Ovary (tissue), 10 donors: ENCODE measurements at places on chromosomes 13 and 19. TPM values are rescaled to one million over a fixed set of nuclear protein-coding genes. Genes with fewer than 3 reads are reported as not detected.

PSG6 gene
- total RNA-seq, result not detected

RUBCNL gene
- total RNA-seq, result 2.0 TPM

MIA gene
- total RNA-seq, result 1.7 TPM

ATP4B gene
- not detected for total RNA-seq

KLK15 gene
- total RNA-seq, result not detected

GPC6 gene
- 21.9 TPM for total RNA-seq

SHISA2 gene
- total RNA-seq, result 0.61 TPM

ENOX1 gene
- 13.1 TPM for total RNA-seq

SIAH3 gene
- 0.18 TPM for total RNA-seq

- H3K4me3 ChIP-seq, result no peak overlapping the region
- H3K27ac ChIP-seq, result no peak overlapping the region
- no peaks in the 10 kb centered on the region for H3K27me3 ChIP-seq
- H3K36me3 ChIP-seq, result no peaks in the 10 kb centered on the region
Measured at GRCh38 chr13:37118016-37118415, 12.6 kb upstream of the CSNK1A1L start.

DNA sequence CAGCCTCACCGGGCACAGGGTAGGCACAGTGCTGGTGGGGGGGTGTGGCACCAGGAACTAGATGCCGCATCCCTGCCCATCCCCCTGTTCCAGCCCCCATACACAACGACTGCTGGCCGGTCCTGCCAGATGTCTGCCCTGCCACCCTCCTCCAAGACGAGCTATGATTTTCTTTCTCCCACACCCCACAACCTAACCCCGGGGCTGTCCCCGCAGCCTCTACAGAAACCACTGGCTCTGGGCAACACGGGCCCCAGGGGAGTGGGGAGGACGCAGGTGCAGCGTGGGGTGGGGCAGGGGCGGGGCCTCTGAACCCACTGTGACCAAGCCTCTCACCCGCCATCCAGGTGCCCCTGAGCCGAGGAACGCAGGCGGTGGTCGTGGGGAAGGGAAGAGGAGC lies 15.5 kb downstream of the PGLS start:
- H3K27me3 ChIP-seq, result no peaks in the 10 kb centered on the region
- no peak for DNase-seq
- H3K36me3 ChIP-seq, result no peaks in the 10 kb centered on the region
- H3K27ac ChIP-seq, result no peak overlapping the region

DNA sequence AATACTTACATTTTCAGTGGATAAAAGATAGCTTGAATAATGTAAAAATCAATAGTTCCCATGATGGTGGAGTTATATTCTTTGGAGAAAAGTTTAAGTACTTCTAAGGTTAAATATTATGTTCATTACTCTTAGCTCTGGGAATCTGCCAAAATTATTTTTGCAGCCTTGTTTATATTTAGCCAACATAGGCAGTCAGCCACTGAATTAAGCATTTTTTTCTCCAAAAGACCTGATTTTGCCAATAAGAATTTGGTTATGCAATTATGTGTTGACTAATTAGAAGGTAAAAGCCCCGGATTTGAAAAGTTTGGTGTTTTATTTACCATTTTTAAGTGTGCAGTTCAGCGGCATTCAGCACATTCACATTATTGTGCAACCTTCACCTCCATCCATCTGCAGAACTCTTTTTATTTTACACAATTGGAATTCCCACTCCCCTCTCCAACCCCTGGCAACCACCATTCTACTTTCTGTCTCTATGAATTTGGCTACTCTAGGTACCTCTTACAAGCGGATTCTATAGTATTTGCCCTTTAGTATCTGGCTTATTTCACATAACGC lies 90.1 kb upstream of the C1QTNF9B start:
- no peak overlapping the region for H3K27ac ChIP-seq
- no peaks in the 10 kb centered on the region for H3K4me1 ChIP-seq
- no peaks in the 10 kb centered on the region for H3K27me3 ChIP-seq
- DNase-seq, result no peak

DNA sequence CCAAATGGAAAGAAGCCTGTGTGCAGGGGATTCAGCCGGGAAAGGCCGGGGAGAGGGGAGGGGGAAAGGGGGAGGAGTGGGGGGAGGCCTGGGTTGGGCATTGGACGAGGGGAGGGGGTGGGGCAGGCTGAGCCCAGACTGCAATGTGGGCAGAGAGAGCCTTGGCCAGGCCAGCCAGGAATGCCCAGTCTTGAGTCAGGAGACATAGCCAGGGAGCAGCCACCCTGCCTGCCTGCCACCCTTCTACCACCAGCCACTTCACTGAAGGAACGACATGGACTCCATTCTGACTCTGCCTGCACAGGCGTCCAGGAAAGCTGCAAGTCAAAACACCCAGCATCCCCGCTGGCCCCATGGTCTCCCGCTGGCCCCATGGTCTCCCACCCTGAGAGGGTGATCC lies 498 bp downstream of the PROZ start:
- H3K27me3 ChIP-seq, result no peaks in the 10 kb centered on the region
- H3K4me1 ChIP-seq, result no peaks in the 10 kb centered on the region
- no peak overlapping the region for H3K4me3 ChIP-seq

DNA sequence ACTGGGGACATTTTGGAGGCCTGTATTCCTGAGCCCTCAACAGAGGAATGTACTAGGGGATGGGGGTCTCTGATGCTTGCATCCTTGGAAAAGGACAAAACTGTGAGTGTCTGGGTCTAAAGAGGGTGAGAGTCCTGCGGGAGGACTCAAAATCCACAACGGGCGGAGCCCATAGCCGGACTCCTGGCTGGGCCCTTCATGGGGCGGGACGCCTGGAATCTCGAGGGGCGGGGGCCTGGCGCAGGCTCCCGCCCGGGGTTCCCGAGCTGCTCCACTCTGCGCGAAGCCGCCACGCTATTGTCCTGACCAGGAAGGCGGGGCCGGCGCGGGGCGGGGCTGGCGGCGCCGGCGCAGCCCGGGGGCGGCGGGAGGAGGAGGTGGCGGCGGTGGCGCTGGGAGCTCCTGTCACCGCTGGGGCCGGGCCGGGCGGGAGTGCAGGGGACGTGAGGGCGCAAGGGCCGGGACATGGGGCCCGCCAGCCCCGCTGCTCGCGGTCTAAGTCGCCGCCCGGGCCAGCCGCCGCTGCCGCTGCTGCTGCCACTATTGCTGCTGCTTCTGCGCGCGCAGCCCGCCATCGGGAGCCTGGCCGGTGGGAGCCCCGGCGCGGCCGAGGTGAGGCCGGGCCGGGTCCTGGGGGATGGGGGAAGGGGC lies at the start of gene APLP1:
Gene APLP1 (plus strand): TSS at position 403 of the 651 bp plus-strand sequence. CDS start 63 bp downstream, at position 466.
- H3K4me1 ChIP-seq, result peaks cover 8% of the 10 kb centered on the region
- no peak within 1 kb of the TSS for H3K27ac ChIP-seq
- H3K4me3 ChIP-seq, result peak within 1 kb of the TSS; percentile 7
- no peaks in the 10 kb centered on the region for H3K36me3 ChIP-seq
- no peaks in the 10 kb centered on the region for H3K27me3 ChIP-seq

DNA sequence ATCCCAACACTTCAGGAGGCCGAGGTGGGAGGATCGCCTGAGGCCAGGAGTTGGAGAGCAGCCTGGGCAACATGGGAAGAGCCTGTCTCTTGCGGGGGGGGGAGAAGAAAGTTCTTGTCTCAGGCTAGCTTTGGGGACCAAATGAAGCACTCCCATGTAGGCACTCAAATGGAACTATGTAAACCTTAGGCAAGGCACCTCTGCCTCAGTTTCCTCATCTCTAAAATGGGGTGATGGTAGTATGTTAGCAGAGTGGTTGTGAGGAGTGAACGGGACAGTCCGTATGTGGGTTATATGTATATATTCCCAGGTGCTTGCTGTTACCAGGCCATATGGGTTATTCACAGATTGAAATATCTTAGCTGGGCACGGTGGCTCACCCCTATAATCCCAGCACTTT lies 6.5 kb upstream of the DLL3 start:
- H3K36me3 ChIP-seq, result no peaks in the 10 kb centered on the region
- no peaks in the 10 kb centered on the region for H3K27me3 ChIP-seq
- no peaks in the 10 kb centered on the region for H3K4me1 ChIP-seq
- no peak overlapping the region for H3K27ac ChIP-seq
- no peak for DNase-seq

GRCh38 chr13:51258612-51259548 lies 36.7 kb downstream of the FAM124A start:
- no peak overlapping the region for H3K4me3 ChIP-seq
- H3K27me3 ChIP-seq, result no peaks in the 10 kb centered on the region
- no peaks in the 10 kb centered on the region for H3K4me1 ChIP-seq
- no peaks in the 10 kb centered on the region for H3K36me3 ChIP-seq
- DNase-seq, result no peak

- no peak overlapping the region for H3K27ac ChIP-seq
- no peaks in the 10 kb centered on the region for H3K4me1 ChIP-seq
Measured at GRCh38 chr19:53978975-53979801, 12.2 kb upstream of the CACNG6 start.

- H3K4me1 ChIP-seq, result peaks cover 1% of the 10 kb centered on the region
- no peak overlapping the region for H3K4me3 ChIP-seq
- no peak overlapping the region for H3K27ac ChIP-seq
Measured at GRCh38 chr13:108266321-108266990, 3.1 kb upstream of the TNFSF13B start.

GRCh38 chr19:39645800-39646411 lies 9.8 kb upstream of the LGALS16 start:
- no peaks in the 10 kb centered on the region for H3K36me3 ChIP-seq
- no peak overlapping the region for H3K27ac ChIP-seq
- H3K27me3 ChIP-seq, result no peaks in the 10 kb centered on the region

DNA sequence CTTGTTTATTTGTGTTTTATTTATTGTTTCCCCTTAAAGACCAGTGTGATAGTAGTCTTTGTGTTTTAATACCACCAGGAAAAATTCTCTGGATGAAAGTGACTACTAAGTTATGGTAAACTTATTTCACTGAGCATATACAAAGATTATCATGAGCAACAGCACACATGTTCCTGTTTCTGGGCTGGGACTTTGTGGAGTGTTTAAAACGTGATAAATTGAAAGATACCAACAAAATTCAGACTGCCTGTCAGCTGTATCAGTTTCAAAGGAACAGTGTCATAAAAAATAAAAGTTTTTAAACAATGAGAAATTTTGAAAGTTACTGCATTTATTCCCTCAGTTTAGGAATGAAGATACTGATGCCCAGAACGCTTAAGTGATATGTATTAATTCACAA lies 259.4 kb downstream of the DACH1 start:
- no peak for DNase-seq
- H3K36me3 ChIP-seq, result no peaks in the 10 kb centered on the region
- H3K4me3 ChIP-seq, result no peak overlapping the region
- H3K4me1 ChIP-seq, result no peaks in the 10 kb centered on the region
- H3K27me3 ChIP-seq, result no peaks in the 10 kb centered on the region

GRCh38 chr19:1533510-1534150 lies 9.8 kb downstream of the PLK5 start:
- no peak for DNase-seq
- H3K36me3 ChIP-seq, result no peaks in the 10 kb centered on the region
- H3K27me3 ChIP-seq, result no peaks in the 10 kb centered on the region
- H3K4me1 ChIP-seq, result peaks cover under 1% of the 10 kb centered on the region

DNA sequence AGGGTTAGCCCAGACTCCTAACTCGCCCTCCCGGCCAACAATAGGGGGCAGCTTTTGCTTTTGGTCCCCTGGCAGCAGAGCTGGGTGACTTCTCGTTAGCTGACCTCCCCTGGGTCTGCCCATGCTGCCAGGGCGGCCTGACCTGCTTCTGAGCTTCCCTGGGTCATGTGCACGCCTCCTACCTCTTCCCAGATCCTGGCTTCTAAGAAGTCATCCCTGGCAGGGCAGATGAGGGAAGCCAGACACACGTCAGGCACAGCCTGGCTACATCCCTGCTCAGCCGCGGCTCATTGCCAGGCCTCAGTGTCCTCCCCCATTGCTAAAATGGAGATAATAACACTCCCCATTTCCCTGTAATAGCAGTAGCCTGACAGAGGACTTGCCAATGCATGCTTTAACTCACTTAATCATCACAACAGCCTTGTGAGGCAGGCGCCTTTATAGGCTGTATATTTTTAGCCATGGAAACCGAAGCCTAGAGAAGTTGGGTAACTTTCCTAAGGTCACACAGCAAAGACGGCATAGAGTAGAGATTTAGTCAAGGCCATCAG lies 2.1 kb downstream of the KCNK6 start:
- H3K27ac ChIP-seq, result peak overlapping the region; percentile 75
- peak; percentile 92 for DNase-seq
- no peaks in the 10 kb centered on the region for H3K36me3 ChIP-seq
- H3K27me3 ChIP-seq, result no peaks in the 10 kb centered on the region

DNA sequence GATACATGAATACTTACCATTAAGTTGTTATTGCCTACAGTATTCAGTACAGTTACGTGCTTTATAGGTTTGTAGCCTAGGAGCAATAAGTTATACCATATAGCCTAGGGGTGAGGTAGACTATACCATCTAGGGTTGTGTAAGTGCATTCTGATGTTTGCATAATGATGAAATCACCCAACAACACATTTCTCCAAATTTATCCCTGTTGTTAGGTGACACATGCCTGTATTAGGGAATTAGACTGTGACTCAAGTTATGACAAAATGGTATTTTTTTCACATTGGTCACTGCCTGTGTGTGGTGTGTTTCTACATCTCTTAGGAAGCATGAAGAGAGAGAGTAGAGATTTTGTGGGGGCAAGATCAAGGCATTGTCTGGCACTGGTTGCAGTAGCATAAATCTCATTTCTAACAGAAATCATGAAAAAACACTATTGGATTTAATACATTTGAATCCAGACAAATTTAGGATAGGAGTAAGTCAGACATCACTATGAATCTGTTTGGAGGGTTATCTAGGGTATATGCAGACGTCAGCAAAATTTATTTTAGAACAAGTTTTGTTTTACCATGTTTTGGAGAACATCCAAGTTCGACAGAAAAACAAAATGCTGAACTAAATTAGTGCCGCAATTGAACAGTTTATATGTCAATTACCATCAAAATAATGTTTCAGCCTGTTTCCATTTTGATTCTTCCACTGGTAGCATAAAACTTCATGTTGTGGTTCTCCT lies 332.1 kb downstream of the LMO7 start:
- H3K4me3 ChIP-seq, result no peak overlapping the region
- DNase-seq, result no peak
- no peaks in the 10 kb centered on the region for H3K27me3 ChIP-seq
- no peak overlapping the region for H3K27ac ChIP-seq
- H3K4me1 ChIP-seq, result no peaks in the 10 kb centered on the region
- H3K36me3 ChIP-seq, result no peaks in the 10 kb centered on the region

DNA sequence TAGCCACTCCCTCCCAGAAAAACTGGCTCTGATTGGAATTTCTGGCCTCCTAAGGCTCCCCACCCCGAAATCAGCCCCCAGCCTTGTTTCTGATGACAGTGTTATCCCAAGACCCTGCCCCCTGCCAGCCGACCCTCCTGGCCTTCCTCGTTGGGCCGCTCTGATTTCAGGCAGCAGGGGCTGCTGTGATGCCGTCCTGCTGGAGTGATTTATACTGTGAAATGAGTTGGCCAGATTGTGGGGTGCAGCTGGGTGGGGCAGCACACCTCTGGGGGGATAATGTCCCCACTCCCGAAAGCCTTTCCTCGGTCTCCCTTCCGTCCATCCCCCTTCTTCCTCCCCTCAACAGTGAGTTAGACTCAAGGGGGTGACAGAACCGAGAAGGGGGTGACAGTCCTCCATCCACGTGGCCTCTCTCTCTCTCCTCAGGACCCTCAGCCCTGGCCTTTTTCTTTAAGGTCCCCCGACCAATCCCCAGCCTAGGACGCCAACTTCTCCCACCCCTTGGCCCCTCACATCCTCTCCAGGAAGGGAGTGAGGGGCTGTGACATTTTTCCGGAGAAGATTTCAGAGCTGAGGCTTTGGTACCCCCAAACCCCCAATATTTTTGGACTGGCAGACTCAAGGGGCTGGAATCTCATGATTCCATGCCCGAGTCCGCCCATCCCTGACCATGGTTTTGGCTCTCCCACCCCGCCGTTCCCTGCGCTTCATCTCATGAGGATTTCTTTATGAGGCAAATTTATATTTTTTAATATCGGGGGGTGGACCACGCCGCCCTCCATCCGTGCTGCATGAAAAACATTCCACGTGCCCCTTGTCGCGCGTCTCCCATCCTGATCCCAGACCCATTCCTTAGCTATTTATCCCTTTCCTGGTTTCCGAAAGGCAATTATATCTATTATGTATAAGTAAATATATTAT lies 6.1 kb downstream of the FOSB start:
- no peaks in the 10 kb centered on the region for H3K27me3 ChIP-seq
- DNase-seq, result peak; percentile 84
- H3K4me3 ChIP-seq, result no peak overlapping the region
- H3K27ac ChIP-seq, result no peak overlapping the region
